ENCODE measurements at places on chromosomes 6 and 20.

- DNase-seq, result no peak
Measured at GRCh38 chr20:1371202-1371782, 21.6 kb downstream of the FKBP1A start.

- no peak for DNase-seq
Measured at GRCh38 chr6:3372912-3373554, 83.8 kb downstream of the SLC22A23 start.

- no peak for DNase-seq
Measured at GRCh38 chr20:29876911-29877285, 1380.6 kb upstream of the DEFB115 start.

DNA sequence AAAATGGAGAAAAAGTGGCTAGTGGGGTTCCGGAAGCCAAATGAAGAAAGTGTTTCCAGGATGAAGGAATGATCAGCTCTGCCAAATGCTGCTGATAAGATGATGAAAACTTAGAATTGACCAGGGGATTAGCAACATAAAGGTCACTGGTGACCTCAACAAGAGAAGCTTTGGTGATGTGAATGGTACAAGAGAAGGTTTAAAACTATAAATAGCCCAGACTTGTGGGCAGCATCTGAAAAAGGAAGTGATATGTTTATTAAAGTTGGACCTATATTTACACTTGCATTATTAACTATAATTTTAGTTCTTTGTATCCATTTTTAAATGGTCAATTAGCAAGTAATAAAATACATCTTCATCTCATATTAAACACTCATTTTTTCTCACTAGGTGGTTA lies 45.1 kb downstream of the CGA start:
- no peak for DNase-seq

DNA sequence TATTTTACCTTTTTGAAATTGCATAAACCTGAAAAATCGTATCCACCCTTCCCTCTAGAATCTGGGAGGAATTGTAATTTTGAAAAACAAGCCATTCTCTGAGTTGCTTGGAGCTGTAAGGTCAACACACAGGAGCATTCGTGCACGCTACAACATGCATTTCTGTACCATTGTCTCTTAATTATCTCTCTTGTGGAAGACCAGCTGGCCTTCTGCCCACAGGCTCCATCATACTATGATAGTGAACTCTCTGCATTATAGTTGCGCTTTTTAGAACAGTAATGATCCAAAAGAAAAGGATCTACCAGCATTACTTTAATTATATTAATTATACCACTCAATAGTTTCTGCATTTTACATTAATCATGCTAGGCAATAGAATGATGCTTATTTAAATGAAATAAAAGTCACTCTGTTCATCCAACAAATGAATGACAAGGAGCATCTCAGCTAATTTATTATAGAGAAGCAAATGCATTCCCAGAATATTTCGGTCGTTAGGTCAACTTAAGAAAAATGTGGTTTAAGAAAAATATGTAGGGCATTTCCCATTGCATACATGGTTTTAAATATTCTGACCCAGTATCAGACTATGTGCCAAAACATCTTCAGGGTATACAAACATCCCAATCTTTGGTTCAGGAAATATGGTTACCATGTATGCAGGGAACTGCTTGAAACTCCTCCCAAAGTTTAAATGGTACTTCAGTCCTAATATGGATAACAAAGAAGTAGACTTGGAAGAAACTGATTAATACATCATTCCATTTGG lies 263.5 kb downstream of the TFAP2A start:
- no peak for DNase-seq

GRCh38 chr20:13474467-13474866 lies 164.3 kb downstream of the TASP1 start:
- no peak for DNase-seq

- no peak for DNase-seq
Measured at GRCh38 chr20:3890999-3891929, 2.1 kb downstream of the PANK2 start.

GRCh38 chr20:47484303-47484702 lies 17.4 kb upstream of the NCOA3 start:
- no peak for DNase-seq

- DNase-seq, result no peak
Measured at GRCh38 chr6:134002821-134003220, 49.6 kb downstream of the SLC2A12 start.

GRCh38 chr6:2543321-2543720 lies 207.4 kb downstream of the MYLK4 start:
- no peak for DNase-seq

All from forelimb muscle (tissue), 1 donor.